ENCODE measurements at places on chromosomes 11 and 22.

DNA sequence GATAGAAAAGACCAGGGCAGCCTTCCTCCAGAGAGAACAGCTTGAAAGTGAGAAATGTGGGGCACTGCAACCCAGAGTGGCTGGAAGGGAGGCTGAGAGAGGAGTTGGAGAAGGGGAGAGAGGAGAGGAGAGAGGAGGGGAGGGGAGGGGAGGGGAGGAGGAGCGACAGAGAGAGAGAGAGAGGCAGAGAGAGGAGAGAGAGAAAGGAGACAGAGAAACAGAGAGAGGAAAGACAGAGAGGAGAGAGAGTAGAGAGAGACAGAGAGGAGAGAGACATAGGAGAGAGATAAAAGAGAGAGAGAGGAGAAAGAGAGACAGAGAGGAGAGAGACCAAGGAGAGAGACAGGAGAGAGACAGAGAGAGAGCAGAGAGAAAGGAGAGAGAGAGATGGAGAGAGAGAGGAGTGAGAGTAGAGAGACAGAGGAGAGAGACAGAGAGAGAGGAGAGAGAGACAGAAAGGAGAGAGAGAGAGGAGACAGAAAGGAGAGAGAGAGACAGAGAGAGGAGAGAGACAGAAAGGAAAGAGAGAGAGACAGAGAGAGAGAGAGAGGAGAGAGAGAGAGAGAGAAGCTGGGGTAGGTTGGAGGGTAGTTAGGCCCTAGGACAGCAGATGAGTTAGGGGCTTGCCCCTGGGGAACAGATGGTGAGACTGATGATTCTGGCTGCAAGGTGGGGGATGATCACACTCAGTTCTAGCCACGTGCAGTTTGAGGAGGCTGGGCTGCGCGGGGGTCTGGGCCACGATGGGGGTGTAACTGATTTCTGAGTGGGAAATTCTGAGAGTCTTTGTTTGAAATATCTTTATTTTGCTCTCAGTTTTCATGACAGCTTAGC, 8.5 kb upstream of the SCYL1 start:
- no peak for DNase-seq

DNA sequence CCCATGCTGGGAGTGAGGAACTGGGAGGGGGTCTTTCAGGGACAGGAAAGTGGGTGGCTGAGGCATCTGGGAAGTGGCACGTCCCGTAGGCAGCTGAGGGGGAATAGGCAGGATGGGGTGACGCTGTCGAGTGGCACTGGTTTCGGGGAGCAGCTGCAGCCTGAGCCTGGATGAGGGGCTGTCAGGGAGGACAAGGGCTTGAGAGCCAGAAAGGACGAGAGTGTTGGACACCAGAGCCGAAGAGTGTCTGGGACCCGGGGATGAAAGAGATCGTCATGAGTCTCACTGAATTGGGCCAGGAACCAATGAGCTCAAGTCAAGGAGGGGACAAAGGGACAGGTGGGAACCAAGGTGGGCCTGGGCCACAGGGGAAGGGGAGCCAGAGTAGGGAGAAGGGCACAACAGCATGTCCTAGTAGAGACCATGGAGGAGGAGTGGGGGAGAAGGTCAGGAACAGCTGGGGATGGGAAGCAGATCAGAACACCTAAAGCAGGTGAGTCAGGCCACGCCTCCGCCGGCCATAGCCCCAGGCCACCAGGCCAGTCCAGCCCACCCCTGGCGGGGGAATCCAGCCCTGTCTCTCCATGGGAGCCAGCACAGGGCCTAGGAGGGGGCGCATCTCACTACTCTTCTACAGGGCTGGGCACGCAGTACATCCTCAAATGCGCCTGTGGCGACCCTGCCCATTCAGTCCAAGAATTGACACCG, 4.2 kb downstream of the RAB3IL1 start:
- no peak for DNase-seq

- no peak for DNase-seq
Observed at GRCh38 chr11:71244116-71244810, 8.1 kb downstream of the SHANK2 start.

DNA sequence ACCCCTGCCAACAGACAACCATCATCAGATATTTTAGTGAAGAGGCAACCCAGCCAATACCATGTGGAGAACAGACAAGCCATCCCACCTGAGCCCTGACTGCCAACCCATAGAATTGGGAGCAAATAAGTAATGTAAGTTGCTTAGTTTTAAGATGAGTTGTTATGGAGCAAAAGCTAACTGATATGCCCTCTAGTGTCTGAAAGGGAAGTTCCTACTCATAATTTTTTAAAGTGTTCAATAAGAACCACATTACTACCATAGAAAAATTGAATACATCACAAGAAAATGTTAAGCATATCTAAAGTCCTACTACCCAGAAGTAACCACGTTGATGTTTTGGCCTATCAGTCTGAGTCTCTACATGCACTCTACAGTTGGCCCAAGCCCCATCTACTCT, 50.8 kb upstream of the SLC36A4 start:
- DNase-seq, result no peak
